Adrenal gland (tissue), 19 donors: ENCODE measurements at places on chromosomes 5 and 9.

DNA sequence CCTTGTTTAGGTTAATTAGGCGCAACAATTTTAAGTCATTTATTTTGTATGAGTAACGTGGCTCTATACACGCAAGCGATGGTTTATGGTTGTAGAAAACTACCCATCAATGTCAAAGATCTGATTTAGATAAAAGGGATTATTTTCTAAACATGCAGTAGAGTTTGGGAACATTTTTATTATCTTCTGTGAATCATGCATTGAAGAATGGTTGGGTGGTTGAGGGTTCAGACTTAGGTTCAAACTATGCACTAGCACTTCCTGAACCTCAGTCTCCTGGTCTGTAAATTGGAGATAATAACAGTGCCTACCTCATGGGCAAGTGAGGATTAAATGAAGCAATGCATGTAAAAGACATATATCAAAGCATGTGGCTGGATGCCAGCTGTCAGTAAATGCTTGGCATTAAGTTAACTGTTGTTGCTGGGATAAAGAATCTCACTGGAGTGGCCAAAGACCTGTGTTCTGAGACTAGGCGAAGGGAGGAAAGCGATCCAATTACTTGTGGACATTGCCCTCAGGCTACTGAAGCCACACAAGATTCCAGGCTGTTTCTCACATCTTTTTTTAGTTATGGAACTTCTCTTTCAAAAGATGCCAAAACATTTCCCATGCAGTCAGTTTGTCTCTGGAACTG lies 1.1 kb upstream of the OTULINL start:
- no peak overlapping the region for H3K27ac ChIP-seq
- no peaks in the 10 kb centered on the region for H3K27me3 ChIP-seq
- DNase-seq, result no peak
- H3K4me3 ChIP-seq, result no peak overlapping the region
- peaks cover 17% of the 10 kb centered on the region for H3K4me1 ChIP-seq
- H3K36me3 ChIP-seq, result no peaks in the 10 kb centered on the region

GRCh38 chr5:23977997-23978396 lies 470.6 kb downstream of the PRDM9 start:
- H3K4me1 ChIP-seq, result no peaks in the 10 kb centered on the region
- no peaks in the 10 kb centered on the region for H3K36me3 ChIP-seq
- H3K4me3 ChIP-seq, result no peak overlapping the region
- no peak for DNase-seq
- H3K27me3 ChIP-seq, result no peaks in the 10 kb centered on the region

GRCh38 chr5:32520356-32520755 lies 65.0 kb upstream of the SUB1 start:
- H3K27me3 ChIP-seq, result no peaks in the 10 kb centered on the region
- DNase-seq, result no peak
- no peak overlapping the region for H3K27ac ChIP-seq
- no peak overlapping the region for H3K4me3 ChIP-seq
- no peaks in the 10 kb centered on the region for H3K36me3 ChIP-seq

- no peaks in the 10 kb centered on the region for H3K36me3 ChIP-seq
- H3K4me1 ChIP-seq, result no peaks in the 10 kb centered on the region
Observed at GRCh38 chr5:179160584-179160983, 100.4 kb downstream of the ZNF354C start.

DNA sequence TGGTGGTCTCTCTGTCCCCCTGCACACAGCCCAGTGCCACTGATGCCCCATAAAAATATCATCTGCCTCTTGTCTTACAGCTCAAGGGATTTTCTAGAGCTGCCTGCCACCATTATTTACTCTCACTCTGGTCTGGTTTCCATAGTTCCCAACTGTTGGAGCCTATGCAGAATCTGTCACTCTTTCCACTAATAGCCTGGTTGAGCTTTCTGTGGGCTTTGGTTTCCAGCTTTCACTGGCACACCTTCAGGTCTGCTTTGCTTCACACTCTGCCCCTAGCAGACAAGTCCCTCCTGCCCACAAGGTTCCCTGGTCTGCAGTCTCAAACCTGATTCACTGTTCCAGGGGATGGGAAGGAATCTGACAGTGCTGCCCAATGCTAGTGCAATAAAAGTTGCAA lies 103.0 kb upstream of the FTMT start:
- no peak for DNase-seq
- no peaks in the 10 kb centered on the region for H3K27me3 ChIP-seq
- no peak overlapping the region for H3K27ac ChIP-seq
- no peak overlapping the region for H3K4me3 ChIP-seq

DNA sequence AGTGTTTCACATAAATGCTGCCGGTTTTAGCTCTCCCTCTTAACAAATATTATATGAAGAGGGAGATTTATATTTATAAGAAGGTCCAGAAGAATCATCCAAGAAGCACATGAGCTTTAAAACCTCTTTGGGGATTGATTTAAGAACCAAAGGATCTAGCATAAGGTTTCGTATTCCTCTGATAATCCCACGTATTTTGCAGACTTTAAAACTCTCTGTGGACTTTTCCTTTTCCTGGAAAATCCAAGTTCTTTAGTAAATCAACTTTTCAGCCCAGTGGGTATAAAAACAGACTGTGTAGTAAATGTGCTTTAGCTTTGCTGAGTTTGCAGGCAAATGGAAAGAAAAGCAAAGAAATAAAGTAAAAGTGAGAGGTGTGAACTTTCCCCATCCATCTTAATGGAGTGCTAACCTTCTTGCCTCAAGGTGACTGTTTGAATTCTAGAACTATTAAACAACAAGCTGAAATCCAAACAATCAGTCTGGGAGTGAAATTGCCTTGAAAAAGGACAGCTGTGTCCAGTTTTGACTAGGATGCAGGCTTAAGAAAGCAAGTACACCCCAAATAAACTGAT lies 363.4 kb upstream of the SLC24A2 start:
- no peak for DNase-seq
- no peaks in the 10 kb centered on the region for H3K27me3 ChIP-seq
- H3K4me1 ChIP-seq, result no peaks in the 10 kb centered on the region
- no peak overlapping the region for H3K27ac ChIP-seq
- no peaks in the 10 kb centered on the region for H3K36me3 ChIP-seq

DNA sequence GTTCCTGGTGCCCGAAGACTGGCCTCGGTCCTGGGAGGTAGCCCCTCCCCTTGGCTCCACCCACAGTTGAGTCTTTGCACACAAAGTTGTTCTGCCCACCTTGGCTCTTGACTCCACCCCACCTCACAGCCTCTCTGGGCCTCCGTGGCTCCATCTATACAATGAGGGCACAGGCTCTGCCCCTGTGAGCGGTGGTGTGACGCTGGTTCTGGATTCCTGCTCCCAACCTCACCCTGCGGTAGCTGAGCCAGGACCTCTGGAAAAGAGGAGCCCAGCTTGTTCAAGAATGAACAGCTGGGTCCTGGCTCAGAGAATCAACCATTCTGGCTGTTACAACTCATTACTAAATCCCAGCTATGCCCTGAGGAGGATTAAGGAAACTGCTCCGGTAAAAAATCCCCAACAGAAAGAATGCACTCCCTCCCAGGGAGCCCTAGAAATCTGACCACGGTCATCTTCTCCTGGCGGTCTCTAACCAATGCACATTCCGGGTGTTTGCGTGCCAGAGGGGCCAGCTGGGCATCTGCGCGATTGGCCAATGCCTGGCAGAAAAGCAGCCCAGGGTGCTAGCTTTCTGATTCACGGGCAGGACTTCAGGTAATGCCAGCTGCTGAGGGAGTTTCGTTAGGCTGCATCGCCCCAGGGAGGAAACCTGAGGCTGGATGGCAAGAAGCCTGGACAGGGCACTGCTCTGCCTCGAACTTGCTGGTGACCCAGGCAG lies 9.9 kb upstream of the GRHPR start:
- no peak overlapping the region for H3K4me3 ChIP-seq
- DNase-seq, result no peak
- H3K27ac ChIP-seq, result peak overlapping the region; percentile 33
- H3K36me3 ChIP-seq, result no peaks in the 10 kb centered on the region

DNA sequence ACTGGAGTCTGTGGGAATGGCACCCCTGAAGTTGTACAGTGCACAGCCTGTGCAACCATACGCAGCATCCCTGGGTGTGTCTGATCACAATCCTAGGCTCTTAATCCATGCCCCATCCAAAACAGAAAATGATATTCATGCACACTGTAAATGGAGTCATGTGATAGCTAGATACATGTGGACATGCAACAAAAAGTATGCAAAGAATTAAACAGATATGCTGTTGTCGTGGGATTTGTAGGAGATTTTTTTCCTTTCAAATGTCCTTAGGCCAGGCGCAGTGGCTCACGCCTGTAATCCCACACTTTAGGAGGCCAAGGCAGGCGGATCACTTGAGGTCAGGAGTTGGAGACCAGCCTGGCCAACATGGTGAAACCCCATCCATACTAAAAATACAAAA lies 36.1 kb downstream of the PRRX2 start:
- H3K4me3 ChIP-seq, result no peak overlapping the region
- no peak for DNase-seq
- H3K36me3 ChIP-seq, result no peaks in the 10 kb centered on the region

DNA sequence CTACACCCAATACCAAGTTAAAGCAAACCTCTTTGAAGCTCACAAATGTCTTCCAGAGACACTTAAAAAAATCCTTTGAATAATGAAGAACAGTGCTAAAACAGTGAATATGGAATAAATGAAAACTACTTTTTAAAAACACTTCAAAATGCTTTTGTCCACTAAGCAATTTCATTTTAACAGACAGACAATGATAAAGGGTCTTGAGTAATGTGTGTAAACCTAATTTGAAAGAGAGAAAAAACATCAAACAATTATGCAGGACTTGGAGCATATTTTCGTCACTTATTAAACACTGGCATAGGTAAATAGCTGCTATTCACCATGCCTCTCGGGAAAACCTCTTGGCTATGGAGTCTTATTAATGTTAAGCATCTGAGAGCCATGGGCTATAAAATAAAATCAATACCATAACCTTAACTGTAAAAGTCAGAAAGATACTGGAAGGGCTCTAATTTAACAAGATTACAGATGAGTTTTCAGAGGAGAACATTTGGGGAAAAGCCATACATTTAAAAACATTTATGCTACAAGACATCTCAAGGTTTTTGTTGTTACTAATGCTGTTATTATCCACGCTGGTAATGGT lies 177.8 kb downstream of the NFIB start:
- H3K27me3 ChIP-seq, result no peaks in the 10 kb centered on the region
- H3K4me3 ChIP-seq, result no peak overlapping the region
- DNase-seq, result no peak
- no peaks in the 10 kb centered on the region for H3K4me1 ChIP-seq

GRCh38 chr5:155504606-155505005 lies 491.1 kb downstream of the KIF4B start:
- no peak for DNase-seq
- H3K36me3 ChIP-seq, result no peaks in the 10 kb centered on the region
- no peak overlapping the region for H3K4me3 ChIP-seq
- H3K27me3 ChIP-seq, result no peaks in the 10 kb centered on the region
